ENCODE measurements at places on chromosomes 12 and 14.

- no peak for DNase-seq
These were observed 225.2 kb upstream of the RTL1 start for GRCh38 chr14:101128478-101129321.

- no peak for DNase-seq
These were observed 75.3 kb upstream of the SFSWAP start for GRCh38 chr12:131635491-131636122.

GRCh38 chr14:65723348-65723747, 310.8 kb downstream of the FUT8 start:
- no peak for DNase-seq

DNA sequence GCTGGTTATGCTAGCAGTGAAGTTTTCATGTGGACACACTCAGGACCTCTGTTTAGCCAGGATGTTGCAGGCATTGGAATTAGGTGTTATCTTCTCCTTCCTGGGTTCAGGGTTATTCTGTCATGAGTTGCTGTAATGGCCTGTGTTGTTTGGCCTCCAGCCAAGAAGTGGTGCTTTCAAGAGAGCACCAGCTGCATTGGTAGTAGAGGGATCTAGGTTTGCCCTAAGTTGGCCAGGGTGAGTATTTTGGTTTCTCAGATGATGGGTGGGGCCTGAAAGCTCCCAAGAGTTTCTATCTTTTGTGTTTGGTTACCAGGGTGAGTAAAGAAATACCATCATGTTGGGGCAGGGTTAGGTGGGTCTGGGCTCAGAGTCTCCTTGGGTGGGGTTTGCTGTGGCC, 2.7 kb upstream of the GZMH start:
- peak; percentile 10 for DNase-seq

GRCh38 chr12:130968611-130969010, 14.9 kb downstream of the ADGRD1 start:
- DNase-seq = no peak

- no peak for DNase-seq
These were observed 228.4 kb upstream of the NPAS3 start for GRCh38 chr14:32710231-32710671.

DNA sequence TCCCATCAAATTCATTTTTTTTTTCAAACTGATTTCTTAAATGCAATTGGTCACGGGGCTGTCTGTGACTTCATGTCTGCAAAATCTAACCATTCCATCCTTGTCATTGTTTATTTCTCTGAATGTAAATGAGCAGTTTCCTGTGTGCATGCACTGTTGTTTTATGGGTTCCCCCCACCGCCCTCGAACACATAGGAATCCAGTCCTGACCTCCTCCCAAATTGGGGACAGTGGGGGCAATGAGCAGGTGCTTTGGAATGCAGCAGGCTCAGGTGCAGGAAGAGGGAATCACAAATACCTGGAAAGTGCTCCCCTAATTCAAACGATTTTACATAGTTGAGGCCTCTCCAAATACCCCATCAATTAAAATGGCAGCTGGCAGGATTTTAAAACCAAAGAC, 62.6 kb upstream of the ESRRB start:
- peak; percentile 74 for DNase-seq

- no peak for DNase-seq
These were observed 76.3 kb downstream of the RIMBP2 start for GRCh38 chr12:130639476-130640424.

All from A673 (cell line).